Activated CD8-positive, alpha-beta memory T cell treated with anti-CD3 and anti-CD28 coated beads for 1 hour (primary cell): ENCODE measurements at places on chromosomes 6 and 20.

DNA sequence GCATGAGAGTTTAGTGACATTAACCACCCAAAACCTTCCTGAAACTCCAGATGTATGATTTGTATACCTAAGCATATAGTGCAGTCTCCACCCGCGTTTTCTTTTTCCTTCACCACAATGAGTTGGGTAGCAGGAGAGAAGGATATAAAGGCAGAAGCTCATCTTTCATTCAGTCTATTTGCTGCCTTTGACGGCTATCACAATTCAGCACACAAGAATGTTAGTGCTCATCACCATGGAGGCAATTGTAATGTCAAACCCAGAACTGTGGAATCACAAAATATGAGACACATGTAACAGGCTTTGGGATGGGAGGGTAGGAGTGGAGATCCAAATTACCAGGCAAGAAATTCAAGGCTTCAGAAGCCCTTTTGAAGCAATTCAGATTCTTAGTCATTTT lies 17.6 kb downstream of the ZHX3 start:
- DNase-seq: no peak

DNA sequence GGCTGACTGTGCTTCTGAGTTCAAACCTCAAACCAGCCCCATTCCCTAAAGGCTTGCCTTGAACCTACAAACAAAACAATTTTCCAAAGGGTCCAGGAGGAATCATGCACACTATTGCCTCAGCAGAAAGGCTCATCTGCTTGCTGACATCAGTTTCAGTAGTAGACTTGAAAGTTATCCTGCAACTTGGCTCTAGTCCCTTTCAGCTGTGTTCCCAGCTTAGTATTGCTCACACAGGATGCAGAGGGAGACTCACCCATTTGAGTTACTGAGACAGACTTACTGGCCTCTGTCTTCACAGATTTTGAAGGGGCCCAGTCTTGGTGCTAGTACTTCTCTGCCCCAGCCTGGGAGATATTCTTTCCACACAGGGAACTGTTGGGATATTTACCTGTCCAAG lies 38.5 kb upstream of the TFB1M start:
- no peak for DNase-seq

GRCh38 chr6:20246125-20246524 lies 33.9 kb upstream of the MBOAT1 start:
- no peak for DNase-seq

GRCh38 chr6:144265390-144265789 lies 19.7 kb upstream of the UTRN start:
- no peak for DNase-seq

DNA sequence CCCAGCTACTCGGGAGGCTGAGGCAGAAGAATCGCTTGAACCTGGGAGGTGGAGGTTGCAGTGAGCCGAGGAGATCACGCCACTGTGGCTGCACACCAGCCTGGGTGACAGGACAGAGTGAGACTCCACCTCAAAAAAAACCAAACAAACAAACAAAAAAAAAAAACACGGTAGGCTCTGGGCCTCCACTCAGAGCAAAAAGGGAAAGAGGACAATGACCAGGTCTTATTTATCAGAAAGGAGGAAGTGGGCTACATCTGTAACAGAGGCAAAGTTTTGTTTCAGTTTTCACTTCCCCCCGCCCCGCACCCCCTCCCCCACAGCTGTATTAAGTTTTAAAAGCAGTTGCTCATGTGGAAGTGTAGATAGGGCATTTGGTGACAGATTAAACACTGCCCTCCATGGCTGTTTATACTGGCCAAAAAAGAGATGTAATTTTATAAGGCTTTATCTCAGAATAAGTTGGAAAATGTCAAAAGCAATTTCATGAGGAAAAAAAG lies 114.6 kb downstream of the RCAN2 start:
- DNase-seq: no peak

GRCh38 chr6:44253307-44254101 lies 3.8 kb downstream of the SLC35B2 start:
- no peak for DNase-seq

DNA sequence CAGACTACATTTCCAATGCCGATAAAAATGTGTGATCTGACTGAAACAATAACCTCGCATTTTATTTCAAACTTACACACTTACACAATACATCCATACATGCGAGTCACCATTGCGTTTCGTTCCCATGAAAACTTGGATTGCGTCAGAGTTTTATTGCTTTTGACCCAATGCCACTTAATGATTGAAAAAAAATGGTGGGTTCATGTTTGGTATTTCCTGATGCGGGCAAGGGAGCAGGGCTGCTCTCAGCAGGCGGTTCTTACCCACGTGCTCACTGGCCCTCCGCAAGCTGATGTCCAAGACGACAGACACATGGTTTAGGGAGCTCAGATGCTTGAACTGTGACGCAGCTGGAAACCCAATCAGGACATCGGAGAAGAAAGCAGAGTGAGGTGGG lies 281.0 kb upstream of the SULF2 start:
- DNase-seq: no peak

DNA sequence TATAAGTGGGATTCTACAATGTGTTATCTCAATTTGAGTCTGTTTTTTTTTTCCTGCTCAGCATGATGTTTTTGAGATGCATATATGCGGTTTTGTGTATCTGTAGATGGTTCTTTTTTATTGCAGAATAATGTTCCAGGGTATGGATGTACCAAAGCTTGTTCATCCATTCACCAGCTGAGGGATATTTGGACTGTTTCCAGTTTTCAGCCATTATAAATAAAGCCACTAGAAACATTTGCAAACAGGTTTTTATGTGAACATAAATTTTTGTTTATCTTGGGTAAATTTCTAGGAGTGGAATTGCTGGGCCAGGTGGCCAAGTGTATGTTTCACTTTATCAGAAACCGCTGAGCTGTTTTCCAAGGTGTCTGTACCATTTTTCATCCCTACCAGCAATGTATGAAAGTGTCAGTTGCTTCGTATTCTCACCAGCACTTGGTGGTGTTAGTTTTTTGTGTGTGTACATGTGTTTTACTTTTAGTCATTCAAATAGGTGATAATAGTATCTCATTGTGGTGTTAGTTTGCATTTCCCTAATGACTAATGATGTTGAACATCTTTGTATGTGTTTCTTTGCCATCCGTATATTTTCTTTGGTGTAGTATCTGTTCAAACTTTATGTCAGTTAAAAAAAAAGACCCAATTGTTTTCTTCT lies 124.2 kb downstream of the CEBPB start:
- DNase-seq: no peak

GRCh38 chr6:13488896-13489237 lies 1.5 kb upstream of the GFOD1 start:
- DNase-seq: no peak

- DNase-seq: no peak
These were observed 220.4 kb upstream of the ARID1B start for GRCh38 chr6:156556811-156557210.

DNA sequence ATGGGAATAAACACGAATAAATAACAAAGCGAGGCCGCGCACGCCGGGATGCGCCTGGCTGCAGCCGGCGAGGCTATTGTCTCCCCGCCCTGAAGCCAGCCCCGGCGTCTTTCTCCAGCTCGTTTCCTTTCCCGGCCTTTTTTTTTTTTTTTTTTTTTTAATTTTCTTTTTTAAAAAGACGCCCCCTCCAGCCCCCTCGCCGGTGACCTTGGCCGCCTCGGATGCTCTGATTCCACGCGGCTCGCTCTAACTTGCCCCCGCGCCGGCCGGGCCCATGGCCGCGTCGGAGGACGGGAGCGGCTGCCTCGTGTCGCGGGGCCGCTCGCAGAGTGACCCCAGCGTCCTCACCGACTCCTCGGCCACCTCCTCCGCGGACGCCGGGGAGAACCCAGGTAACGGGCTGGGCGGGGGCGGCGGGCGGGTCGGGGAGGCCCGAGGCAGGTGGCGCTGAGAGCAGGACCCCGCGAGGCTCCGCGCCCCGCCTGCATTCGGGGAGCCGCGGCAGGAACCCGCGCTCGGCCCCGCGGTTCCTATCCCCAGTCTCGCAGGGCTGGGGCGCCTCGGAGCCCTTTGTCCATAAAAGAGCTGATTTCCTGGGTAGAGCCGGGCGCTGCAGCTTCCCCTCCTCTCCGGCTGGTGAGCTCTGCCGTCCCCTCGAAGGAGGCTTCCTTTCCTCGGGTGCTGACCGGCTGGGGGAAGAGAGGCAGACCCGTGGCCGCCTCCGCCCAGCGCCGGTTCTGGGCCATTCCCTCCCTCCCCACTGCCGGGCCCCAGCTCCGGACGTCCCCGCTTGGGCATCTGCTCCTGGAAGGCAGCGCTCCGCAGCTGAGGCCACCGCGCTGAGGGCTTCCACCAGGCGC lies 631 bp downstream of the PHACTR3 start:
- no peak for DNase-seq

GRCh38 chr6:152176268-152176667 lies 368.8 kb downstream of the ESR1 start:
- no peak for DNase-seq

DNA sequence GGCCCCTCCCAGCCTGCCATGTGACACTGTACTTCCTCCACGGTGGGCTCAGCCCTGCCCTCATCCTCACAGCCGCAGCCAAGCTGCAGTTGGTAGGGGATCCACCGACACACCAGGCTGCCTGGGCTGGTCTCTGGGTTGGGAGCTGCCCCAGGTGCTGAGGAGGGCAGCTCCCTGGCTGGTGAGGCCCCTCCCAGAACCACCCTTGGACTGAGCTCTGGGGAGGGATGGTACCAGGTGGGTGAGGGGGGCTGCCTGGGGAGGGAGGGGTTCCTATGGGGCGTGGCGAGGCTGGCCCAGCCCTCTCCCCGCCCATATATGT lies 185 bp upstream of the TNFRSF6B start:
- no peak for DNase-seq

DNA sequence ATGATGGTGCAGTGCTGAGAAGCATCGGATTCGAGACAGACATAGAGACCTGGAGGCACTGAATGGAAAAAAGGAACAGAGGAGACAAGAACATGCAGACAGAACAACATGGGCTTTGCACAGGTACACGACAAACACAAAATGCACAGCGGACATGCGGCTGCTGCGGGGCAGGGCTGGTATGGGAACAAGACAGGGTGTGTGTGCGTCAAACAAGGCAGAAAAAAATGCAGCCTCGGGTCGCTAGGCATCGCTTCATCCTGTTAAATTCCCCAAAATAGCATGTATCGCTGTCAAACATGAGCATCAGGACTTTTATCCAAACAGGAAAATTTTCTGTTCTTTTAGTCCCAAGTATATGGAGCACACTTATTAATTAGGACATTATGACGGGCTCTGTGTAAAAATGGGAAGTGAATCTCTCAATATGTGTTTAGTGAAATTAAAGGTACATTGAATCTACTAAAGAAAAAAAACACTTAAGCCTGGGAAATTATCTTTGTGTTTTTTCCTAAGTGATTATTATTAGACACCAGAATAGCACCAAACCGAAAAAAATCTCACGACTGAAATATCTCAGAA lies 36.1 kb upstream of the TBXT start:
- no peak for DNase-seq

GRCh38 chr6:140809694-140810101 lies 1323.0 kb upstream of the GJE1 start:
- DNase-seq: no peak

GRCh38 chr6:40955178-40955545 lies 83.9 kb downstream of the UNC5CL start:
- no peak for DNase-seq

GRCh38 chr6:105102186-105102585 lies 77.6 kb downstream of the POPDC3 start:
- DNase-seq: no peak

GRCh38 chr6:55642366-55642765 lies 63.4 kb upstream of the HMGCLL1 start:
- no peak for DNase-seq

GRCh38 chr20:32050851-32051556 lies 1.0 kb upstream of the HCK start:
- no peak for DNase-seq

GRCh38 chr20:17558154-17558940 lies 11.5 kb upstream of the DSTN start:
- no peak for DNase-seq

- DNase-seq: no peak
These were observed 132.5 kb downstream of the TBC1D7 start for GRCh38 chr6:13195803-13196202.

DNA sequence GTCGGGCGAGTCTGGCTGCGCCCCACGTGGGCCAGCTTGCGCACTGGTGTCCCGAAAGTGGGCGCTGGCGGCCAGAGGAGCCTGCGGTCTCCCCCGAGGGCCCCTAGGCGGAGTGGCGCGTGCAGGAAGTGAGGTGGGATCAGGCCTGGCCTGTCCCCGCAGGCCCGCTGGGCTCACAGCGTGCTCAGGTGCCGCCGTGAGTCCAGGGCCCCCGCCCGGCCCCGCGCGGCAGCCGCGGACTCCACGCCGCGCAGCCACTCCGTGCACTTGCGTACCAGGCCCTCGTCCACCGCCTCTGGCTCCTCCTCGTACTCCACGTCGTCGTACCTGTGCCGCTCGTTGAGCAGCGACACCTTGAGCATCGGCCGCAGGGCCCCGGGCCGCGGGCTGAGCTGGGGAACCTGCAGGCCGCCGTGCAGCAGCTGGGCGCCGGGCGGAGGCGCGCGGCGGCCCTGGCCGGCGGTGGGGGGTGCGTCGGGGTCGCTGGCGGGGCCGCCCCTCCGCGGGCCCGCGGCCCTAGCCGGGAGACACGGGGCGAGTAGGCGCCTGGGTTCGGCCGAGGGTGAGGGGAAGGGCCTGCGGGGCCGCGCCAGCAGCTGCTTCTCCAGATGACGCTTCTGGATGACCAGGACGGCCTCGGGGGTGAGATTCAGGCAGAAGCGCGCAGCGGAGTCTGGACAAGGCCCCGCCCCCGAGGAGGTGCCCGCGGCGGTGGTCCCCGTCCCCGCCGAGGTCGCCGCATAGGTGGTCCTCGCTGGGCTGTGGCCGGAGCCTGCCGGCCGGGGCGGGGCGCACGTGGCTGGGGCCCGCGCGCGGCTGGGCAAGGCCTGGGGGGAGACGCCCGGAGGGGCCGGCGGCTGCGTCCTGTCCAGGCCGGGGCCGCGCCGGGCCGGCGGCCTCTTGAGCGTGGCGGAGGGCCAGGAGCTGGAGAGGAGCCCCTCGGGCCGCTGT lies 835 bp downstream of the PRR18 start:
- no peak for DNase-seq

GRCh38 chr6:39905640-39905975 lies 28.7 kb downstream of the MOCS1 start:
- DNase-seq: no peak

- no peak for DNase-seq
These were observed 28.8 kb upstream of the LIN28B start for GRCh38 chr6:104928141-104928540.

DNA sequence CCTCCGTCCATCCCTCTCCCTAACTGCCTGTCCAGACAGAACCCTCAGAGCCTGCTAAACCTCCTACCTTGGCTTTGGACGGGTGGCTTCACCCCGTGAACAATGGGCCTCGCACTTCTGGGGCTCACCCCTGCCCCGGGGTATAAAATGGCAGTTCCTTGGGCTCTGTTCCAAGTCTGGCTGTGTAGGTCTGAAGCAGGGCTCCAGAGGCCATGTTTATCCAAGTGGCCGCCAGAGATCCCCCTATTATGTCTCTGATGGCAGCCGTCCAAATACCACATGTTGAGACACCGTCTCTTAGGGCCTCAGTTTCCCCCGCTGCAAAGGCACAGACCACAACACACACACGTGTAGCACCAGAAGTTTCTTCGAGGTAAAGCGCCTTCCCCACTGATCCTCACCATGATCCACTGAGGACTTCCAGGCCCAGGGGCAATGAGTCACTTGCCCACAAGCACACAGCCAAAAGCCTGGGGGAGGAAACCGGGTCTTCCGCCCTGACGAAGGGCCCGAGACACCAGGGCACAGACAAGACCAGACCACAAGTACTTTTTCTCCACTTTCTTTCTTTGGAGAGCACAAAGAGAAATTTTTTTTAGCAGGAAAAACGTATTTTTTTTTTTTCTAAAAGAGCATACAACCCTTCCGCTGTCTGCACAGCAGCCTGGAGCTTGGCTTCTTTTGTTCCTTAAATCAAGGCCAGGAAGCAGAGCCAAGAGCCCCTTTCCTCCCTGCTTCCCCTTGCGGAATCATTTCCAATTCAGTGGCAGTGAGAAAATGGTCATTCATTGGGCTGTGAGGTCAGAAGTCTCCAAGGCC lies 11.8 kb downstream of the CPNE5 start:
- DNase-seq: no peak
